ENCODE measurements at places on chromosomes 16 and 17.

- no peak for DNase-seq
Observed at GRCh38 chr16:13123991-13124390, 222.6 kb downstream of the SHISA9 start.

- no peak for DNase-seq
Observed at GRCh38 chr16:57711993-57712392, 17.4 kb downstream of the DRC7 start.

- no peak for DNase-seq
Observed at GRCh38 chr16:13426269-13426668, 493.7 kb upstream of the ERCC4 start.

DNA sequence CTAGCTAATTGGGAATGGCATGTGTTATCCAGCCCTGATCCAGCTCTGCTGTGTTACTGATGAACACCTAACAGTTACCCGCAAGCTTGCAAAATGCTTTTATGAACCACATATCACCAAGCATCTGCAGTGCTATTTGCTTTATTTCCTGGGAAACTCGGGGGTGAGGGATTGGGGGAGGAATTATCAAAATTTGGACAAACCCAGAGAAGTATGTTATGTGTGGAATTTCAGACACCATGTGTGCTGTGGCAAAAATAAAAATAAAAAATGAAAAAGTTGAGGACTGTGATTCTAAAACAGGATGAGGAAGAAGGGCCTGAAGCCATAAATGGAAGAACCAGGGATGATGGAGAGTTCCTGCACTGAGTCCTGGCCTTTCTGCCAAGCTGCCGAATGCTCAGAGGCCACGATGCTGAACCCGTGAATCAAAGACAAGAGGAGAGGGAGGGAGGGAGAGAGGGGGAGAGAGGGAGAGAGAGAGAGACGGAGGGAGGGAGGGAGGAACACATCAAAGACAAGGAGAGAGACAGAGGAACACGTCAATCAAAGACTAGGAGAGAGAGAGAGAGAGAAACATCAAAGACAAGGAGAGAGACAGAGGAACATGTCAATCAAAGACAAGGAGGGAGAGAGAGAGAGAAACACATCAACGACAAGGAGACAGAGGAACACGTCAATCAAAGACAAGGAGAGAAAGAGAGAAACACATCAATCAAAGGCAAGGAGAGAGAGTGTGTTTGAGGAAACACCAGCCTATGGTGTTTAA lies 89.8 kb downstream of the MRM3 start:
- no peak for DNase-seq

DNA sequence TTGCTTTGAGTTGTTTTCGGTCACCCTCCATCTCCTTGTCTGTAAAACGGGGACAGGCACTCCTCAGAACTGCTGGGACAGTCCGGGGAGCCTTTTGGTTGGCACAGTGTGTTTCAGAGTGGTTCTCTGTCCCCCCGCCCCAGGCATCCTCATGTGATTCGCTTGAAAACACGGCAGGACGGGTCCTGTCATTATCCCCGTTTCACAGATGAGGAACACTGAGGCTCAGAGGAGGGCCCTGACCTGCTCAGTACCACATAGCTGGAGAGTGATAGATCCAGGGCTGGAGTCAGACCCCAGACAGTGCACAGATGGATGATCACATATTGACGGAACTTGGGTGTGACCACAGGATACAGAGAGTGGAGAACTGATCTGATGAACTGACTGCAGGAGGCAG lies 13.5 kb upstream of the ADGRG1 start:
- peak; percentile 44 for DNase-seq

DNA sequence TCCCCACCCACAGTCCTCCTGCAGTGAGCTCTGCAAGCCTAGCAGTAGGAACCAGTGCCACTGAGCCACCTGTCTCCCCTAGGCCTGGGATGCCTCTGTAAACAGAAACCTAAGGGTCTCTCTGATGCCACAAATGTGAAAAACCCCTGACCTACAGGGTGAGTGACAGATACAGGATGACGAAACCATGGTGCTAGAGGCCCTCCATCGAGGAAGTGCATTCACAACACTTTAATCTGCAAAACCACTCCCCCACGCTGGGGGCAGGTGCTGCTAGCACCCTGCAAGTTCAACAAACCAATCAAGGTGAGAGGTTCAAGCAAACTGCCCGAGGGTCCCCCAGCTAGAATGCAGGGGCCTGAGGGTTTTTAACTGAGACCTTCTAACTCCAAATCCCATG lies 59.5 kb downstream of the CDYL2 start:
- DNase-seq = no peak

GRCh38 chr16:58021661-58022551 lies 3.6 kb upstream of the MMP15 start:
- DNase-seq = no peak

DNA sequence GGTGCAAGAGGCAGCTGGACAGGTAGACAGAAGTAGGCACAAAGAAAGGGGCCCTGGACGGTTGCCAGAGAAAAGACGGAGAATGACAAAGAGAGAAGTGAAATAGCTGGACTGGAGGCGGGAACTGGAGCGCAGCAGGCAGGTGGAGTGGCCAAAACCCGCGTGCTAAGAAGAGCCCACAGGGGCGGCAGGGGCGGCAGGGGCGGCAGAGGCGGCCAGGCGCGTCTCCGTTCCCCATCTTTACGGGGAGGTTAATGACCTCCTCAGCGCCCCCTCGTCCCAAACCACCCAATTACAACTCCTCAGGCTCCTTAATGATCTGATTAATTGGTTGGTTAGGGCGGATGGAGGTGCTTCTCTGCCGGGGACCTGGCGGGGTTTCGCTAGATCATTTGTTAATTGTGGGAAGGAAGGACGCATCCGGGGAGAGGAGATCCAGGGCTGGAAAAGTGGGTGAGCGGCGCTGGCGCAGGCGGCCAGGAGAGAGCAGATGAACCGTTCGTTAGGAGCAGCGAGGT lies 15.4 kb upstream of the HOXB9 start:
- no peak for DNase-seq

GRCh38 chr17:41428591-41429291 lies 4.4 kb upstream of the KRT37 start:
- no peak for DNase-seq

GRCh38 chr16:82945420-82946101 lies 318.8 kb downstream of the CDH13 start:
- no peak for DNase-seq

- no peak for DNase-seq
Observed at GRCh38 chr17:17151055-17151454, 55.1 kb downstream of the PLD6 start.

GRCh38 chr16:52074133-52074532 lies 472.8 kb downstream of the TOX3 start:
- no peak for DNase-seq

DNA sequence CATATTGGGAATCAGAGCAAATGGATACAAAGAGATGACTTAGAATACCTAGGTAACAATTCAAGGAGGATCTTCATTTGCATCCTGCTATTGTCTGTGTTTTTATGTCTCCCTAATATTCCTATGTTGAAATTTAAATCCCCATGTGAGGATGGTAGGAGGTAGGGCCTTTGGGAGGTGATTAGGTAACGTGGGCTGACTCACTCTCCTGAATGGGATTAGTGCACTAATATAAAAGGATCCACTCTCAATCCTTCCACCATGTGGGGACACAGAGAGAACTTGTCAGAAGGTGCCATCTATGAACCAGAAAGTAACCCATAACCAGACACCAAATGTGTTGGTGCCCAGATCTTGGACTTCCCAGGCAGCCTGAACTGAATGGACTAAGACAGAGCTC lies 83.4 kb downstream of the CDH8 start:
- no peak for DNase-seq

- DNase-seq = no peak
Observed at GRCh38 chr17:11459861-11460331, 138.4 kb upstream of the DNAH9 start.
